ENCODE measurements at places on chromosomes 11 and 22.

GRCh38 chr11:12099132-12099873, 11.1 kb upstream of the MICAL2 start:
- no peak for DNase-seq

DNA sequence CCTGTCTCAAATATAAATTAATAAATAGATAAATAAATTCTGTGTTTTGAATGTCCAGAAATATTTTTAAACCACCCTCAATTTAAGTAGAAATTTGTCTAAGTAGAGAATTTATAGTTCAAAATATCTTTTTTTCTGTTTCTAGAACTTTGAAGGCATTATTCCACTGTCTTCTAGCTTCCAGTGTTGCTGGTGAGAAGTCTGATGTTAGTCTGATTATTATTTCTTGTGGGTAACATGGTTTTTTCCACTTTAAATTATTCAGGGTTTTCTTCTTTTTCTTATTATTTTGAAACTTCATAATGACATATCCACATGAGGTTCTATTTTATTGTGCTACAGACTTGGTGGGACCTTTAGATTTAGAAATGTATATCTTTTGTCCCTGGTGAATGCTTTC, 46.4 kb upstream of the HEPHL1 start:
- no peak for DNase-seq

DNA sequence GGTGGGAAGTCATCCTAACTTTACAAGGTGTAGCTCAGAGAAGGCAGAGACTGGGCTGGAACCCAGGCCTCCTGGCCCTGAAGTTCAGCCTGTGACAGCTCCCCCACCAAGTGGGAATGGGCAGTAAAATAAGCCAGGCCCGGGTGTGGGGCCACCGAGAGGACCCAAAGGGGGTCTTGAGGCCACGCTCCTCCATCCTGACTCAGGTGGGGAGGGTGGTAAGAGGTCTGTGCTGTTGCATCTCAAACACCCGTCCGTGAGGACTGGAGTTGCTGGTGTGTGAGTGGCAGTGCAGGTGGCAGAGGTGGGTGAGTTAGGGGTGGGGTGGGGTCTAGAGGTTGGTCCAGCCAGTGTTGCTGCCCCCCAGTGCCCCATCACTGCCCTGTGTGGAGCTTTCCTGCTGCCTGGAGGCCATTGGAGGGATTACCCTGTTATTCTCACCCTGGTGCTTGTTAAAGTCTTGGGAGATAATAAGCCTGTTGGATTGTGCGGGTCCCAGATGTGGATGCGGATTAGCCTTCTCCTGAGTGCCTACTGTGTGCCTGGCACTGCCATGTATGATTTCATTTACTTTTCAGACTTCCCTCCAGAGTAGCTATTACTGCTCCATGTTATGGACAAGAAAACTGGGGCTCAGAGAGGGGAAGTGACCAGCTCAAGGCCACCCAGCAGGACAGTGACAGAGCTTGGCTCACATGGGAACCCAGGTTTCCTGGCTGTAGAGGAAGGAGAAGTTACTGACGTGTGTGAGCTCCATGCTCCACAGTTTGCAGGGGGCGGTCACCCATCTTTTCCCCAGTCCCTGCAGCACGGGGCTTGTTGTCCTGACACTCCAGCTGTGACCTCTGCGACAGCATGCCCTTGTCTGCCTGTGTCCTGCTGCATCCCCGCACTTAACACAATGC, 12.9 kb downstream of the SERPINH1 start:
- DNase-seq = no peak

- no peak for DNase-seq
Observed at GRCh38 chr22:44990810-44991209, 19.0 kb downstream of the PHF21B start.

- peak; percentile 44 for DNase-seq
Observed at GRCh38 chr11:60951904-60952741, at the start of gene SLC15A3. SLC15A3 (minus strand) TSS chr11:60952176; CDS start chr11:60951551, 625 bp downstream.

- DNase-seq = no peak
Observed at GRCh38 chr22:42039271-42039670, 31.3 kb downstream of the NAGA start.

DNA sequence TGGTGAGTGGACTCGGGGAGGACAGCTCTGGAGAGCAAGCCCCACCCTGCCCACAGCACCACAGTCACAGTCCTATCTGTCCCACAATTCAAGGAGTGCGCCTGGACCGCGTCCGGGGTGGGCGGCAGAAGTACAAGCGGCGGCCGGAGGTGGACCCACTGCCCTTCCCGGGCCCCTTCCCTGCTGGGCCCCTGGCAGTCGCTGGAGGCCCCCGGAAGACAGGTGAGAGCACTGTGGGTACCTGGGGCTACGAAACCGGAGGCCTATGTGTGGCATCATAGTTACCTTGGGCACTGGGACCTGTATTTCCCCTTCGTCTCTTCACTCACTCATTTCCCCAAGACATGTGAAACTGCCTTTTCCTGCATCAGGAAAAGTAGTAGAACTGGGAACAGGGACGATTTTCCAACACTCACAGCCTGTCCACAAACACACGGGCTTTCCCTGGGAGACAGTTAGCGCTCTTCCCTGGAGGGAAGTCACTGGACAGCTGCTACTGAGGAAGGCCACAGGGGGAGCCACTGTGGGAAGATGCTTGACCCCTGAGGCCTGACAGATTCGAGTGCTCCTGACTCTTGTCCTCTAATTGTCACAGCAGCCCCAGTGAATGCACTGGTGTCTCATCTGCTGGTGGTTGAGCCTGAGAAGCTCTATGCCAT, 3.1 kb downstream of the TRMT112 start:
- no peak for DNase-seq

DNA sequence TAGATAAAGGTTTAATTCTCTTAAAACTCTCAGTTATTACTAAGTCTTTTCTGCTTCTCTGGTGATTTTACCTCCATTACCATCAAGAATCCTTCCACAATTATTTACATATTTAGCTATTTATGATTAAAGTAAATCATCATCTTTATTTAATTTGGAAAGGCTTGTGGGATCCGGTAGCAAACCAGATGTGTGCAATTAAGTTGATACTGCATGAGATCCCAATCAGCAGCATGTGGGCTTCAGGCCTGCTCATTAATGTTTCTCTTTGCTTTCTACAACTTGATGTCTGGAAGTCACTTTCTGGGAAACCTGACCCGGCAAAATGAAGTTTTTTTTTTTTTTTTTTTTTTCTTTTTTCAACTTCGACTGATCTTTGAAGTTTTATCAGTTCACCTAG, 558.4 kb upstream of the ANO5 start:
- no peak for DNase-seq

DNA sequence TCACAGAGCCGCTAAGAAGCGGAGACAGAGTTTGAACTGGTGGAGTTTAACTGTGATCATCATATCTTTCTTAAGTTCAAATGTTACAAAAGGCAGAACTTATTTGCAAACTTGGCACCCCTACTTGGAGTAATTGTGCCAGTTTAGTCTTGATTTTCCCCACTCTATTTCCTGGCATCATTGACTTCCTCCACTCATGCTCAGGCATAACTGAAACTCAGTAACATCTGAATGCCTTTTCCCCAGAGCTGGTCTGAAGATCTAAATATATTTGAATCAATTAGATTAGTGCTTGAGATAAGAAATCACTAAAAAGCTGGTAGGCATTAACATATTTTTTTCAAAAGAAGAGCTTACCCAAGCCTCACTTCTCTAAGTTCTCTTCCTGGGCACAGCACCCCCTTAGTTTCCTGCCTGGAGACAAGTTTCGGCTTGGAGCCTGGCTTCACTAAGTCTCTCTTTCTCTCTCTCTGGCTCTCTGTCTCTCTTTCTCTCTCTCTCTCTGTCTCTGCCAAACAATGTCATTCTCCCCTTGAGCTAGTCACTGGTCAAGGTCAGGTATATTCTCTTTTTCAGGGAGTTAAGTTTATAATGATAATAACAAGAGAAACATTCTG, 190.8 kb downstream of the LUZP2 start:
- DNase-seq = no peak

- no peak for DNase-seq
Observed at GRCh38 chr11:50080256-50080655, 47.6 kb downstream of the OR4C45 start.

- DNase-seq = peak; percentile 37
Observed at GRCh38 chr11:72239313-72239848, 4.6 kb downstream of the PHOX2A start.

DNA sequence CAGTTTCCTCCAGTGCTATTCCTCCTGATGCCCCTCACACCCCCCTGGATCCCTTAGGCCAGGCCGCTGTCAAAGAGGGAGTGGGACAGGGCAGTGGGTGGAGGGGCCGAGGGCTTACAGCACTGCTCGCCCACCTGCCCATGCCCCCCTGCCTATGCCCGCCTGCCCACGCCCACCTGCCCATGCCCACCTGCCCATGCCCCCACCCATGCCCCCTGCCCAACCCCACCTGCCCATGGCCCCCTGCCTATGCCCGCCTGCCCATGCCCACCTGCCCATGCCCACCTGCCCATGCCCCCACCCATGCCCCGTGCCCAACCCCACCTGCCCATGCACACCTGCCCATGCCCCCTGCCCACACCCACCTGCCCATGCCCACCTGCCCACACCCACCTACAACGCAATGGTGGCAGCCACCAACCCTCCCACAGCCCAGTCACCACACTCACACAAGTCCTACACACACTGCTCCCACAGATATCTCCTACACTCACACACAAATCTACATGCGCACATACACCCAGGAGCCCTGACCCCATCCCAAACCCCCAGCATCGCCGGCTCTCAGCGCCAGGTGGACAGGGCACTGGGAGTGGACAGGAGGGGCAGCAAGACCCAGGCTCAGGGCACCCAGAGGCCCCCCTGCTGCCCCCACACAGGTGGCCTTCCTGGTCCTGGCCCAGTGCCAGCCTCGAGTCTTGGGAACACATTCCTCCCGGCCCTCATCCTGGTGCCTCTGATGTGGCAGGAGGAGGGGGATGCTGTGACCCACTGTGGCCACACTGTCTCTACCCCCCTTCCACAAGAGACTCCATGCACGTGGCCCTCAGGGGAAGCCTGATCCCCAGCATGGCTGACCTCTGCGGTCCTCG, 61.8 kb downstream of the CYTH4 start:
- DNase-seq = no peak

DNA sequence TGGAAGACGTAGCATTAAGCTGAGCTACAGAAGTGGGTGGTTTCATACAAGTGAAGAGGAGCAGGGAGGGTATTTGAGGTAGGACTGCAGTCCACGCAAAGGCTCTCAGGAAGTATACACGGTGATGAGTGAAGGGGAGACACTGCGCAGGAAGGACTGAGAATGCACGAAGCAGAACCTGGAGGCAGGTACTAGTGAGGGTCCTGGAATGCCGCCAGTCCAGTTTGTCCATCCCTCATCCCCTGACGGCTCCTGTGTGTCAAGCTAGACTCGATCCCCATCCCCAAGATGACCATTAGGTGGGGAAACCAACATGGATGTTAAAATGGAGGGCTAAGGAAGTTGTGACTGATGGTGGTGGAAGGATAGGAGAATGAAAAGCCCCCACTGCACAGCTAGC, 23.8 kb downstream of the ART5 start:
- no peak for DNase-seq

DNA sequence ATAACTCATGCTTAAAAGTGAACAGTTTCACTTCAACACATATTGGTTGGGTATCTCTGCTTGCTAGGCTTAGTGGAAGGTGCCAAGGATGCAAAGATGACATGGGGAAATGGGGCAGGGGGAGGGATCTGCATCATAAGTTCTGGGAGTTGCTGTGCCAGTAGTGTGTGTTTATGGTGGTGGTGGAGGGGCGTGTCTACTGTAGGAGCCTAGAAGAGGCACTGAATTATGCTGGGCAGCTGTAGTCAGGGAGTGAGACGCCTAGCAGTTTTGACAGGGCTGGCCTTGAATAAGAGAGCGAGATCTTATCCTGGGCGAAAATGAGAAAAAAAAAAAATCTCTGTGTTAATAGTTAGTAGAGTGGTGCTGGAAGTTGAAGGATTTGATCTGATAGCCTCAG, 3.0 kb downstream of the ELMOD1 start:
- DNase-seq = no peak

- no peak for DNase-seq
Observed at GRCh38 chr11:120613264-120614226, 102.0 kb downstream of the GRIK4 start.

GRCh38 chr11:2298795-2299761, 2.6 kb downstream of the C11orf21 start:
- DNase-seq = no peak
